ENCODE measurements at places on chromosomes 7 and 10.

GRCh38 chr7:138838166-138838565, 40.2 kb upstream of the ATP6V0A4 start:
- DNase-seq, result no peak

- no peak for DNase-seq
Measured at GRCh38 chr7:15821484-15822427, 135.3 kb upstream of the MEOX2 start.

GRCh38 chr10:74813381-74814259, 12.8 kb upstream of the KAT6B start:
- DNase-seq, result no peak

DNA sequence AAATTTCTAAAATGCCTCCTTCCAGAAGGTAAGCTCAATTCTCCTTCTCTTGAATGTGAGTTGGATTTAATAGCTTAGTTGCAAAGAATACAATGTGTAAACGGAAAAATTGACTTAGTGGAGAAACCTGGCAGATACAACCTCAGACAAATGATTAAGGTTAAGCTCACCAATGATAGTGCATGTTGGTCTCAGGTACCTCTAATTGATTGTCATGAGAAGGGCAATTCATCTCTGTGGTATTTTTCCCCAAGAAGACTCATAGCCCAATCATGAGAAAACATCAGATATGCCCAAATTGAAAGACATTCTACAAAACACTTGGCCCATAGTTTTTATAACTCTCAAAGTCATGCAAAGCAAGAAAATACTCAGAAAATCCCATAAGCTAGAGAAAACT, 36.2 kb upstream of the TMEM106B start:
- peak; percentile 93 for DNase-seq

DNA sequence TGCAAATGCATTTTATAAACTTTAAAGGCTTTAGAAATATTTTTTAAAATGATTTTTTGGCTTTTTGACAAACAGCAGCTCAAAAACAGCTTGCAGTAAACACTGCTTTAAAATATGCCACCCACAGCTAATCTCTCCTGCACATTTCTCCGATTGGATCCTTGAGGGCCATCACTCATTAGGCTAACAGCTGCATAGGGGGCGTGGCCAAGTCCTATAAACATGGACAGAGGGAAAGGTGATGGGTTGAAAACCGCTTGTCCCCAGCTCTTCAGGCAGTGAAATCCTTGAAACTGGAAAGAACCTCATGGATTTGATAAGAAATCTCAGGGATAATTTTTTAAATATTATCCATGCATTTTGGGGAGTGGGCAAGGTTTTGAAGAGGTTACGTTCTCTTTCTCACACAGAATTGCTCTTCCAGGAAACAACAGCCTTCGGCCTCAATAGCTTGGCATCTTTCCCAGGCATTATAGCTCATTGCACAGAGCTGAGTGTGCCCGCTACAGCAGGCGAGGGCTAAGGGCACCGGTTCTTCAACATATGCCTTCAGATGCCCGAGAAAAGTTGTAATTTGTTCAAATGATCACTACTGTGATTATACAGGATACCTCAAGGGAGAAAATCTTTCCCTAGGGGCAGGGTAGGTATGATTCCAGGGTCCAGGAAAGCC, 1.7 kb downstream of the PLEKHS1 start:
- DNase-seq, result peak; percentile 24

DNA sequence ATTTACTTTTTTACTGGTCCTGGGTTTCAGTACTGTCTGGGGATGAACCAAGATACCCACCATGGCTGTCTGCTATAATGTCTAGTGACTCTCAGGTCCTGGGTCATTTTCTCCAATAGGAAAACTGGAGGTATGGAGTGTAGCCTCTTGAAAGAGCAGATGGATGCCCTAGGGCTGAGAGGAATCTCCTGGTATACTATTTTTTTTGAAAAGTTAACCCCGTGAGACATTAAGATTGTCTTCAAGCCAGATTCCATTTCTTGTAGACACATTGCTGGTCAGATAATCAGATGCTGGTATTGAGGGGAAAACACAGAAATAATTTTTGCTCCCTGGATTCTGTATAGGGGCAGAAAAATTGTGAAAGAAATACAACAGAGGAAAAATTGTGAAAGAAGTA, 97.3 kb downstream of the ZNF680 start:
- DNase-seq, result no peak

- DNase-seq, result no peak
Measured at GRCh38 chr7:2120251-2120660, 112.5 kb downstream of the MAD1L1 start.

DNA sequence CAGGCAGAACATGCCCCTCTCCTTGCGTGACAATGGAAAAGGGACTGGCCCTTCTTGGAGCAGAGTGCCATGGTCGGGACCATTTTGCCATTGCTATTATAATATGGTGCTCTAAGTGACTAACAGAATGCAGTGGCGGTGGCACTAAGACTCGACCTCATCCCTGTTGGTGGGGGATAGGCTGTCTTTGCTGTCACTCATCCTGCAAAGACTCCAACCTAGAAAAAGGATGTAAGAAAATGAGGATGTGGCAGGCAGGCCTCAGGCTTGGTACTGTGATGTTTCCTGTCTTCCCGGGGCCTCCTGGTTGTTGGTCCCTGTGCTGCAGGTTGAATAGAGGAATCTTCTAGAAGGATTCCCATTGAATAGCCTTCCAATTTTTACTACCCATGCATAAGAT, 18.6 kb downstream of the BLNK start:
- DNase-seq, result no peak

- DNase-seq, result no peak
Measured at GRCh38 chr10:127435246-127435645, 113.9 kb upstream of the NPS start.

DNA sequence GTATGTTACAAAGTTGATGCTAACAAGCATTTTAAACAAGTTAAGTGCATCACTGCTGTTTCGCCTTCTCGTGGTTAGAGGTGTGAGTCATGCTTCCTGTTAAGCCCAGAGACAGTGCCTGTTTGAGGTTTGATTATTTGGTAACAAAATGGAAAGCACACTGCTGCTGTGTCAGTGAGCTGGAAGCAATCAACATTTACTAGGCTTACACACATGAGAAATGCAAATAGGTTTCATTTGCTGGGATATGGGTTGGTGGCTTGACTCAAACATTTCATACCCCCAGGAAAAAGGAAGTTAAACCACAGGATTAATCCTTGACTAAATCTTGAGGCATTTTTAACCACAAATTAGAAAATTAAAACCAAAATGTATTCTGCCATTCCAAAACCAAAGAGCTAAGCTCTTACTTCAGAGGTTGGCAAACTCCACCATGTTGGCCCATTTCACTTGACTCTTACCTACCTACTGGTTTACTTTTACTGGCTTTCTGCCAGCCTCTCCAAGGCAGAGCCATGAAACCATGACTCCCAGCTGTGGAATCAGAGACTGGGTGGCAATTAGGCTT, 139.2 kb downstream of the ETV1 start:
- peak; percentile 99 for DNase-seq

GRCh38 chr10:87656431-87657072, 3.1 kb upstream of the PAPSS2 start:
- DNase-seq, result peak; percentile 56

- DNase-seq, result no peak
Measured at GRCh38 chr7:158328376-158329013, 259.1 kb downstream of the PTPRN2 start.

Measured in M059J (cell line).